ENCODE measurements at places on chromosomes 6 and 20. TPM values are rescaled to one million over a fixed set of nuclear protein-coding genes. Genes with fewer than 3 reads are reported as not detected.

DNA sequence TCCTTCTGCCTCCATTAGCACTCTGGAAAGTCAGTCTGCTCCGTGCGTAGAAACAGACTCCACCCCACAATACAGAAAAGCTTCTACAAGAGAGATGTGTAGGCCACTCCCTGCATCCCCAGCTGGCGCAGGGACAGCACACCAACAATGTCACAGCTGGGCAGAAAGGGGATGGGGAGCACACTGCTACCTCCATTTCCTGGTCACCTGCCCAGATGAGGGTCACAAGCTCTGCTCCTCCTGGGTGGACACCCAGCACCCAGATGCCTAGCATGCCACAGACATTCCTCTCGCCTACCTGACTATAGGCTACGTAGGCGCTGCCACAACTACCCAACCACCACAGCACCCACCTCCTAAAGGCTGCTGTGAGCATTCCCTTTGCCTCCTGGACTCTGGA lies 12.2 kb downstream of the BEND3 start:
- no peak for DNase-seq

DNA sequence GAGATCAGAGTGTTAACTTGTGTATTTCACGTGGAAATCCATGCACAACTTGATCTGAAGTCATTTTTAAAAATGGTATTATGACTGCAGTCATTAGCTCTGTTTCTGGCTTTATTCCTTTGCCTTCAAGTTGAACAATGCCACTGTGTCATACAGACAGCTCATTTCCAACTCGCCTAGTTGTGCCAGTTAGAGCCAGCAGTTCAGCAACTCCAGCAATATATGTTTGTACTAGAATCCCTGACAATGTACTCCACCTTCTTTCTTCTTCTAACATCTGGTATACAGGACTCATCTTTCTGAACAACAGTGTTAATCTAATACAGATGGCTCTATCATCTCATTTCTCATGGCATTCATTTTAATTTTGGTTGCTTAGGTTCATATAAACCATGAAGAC lies 418.3 kb upstream of the POU3F2 start:
- no peak for DNase-seq

Gene RAET1L
- total RNA-seq, result not detected

DNA sequence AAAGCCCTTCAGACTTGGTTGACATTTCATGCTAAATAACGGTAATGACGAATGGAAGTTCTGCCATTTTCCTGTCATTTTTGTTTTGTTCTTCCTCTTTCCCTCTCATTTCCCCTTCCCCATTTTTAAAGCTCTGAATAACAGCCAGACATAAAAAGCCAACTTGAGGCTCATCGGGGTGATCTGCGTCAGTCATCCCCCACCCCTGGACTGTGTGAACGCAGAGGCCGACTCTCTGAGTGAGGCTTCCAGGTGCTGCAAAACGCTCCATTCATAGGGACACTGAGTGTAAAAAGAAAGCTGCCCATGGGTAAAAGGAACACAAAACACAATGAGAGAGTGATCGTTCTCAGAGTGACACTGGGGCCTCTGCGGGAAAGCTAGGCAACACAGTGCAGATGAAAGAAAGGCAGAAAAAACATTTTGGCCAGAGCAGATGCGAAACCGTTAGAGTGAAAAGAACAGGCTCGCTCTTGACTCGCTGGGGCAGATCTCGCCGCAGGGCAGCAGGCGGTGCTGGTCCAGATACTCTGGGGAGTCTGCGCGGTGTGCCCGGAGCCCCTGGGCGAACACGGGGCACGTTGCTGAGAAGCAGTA lies 684.8 kb downstream of the QKI start:
- DNase-seq, result peak; percentile 58

DNA sequence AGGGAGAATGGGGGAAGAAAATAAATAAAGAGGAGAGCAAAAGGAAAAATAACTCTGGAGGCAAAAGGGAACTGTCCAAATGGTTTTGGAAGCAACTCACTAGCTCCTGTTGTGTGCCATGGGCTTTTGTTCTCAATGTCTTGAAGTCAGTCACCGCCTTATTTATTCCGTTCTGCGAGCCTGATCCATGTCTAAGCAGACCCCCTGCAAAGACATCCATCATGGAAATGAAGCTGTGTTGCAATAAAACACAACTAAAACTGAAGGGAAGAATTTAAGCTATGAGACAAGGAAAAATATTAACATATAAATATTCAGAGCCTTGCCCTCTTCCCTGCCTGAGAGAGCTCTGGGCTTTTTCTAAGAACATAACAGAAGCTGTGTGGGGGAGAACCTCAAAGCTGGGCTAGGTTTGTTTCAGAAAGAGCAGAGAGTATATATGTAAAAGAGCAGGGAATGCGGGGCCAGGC lies 373.2 kb upstream of the CNR1 start:
- no peak for DNase-seq

GRCh38 chr6:47483853-47484546 lies 6.4 kb downstream of the CD2AP start:
- no peak for DNase-seq

- DNase-seq, result no peak
Observed at GRCh38 chr6:11609324-11610071, 71.9 kb downstream of the TMEM170B start.

Gene INSM1
- 22.6 TPM for total RNA-seq

Gene CENPB
- 83.6 TPM for total RNA-seq

Gene DYNLRB1
- total RNA-seq, result 151 TPM

- DNase-seq, result no peak
Observed at GRCh38 chr6:52560462-52560861, 16.4 kb downstream of the TRAM2 start.

DNA sequence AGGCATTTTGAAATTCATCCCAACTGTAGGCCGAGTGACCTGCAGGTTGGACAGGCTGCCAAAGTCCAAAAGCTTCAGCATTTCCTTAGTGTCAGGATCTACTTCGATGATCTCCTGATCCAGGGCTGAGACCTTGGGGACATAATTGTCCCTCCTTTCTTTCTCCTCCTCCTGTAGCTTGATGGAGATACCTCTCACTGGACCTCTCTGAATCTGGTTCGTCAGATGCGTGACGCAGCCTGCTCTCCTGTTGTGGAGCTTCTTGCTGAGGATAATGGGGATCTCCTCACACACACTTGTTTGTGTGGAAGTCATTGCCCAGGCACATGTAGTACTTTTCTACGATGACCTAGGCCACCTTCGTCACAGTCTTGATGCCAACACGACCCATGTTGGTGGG lies 1.5 kb upstream of the MAS1L start:
- DNase-seq, result no peak

DNA sequence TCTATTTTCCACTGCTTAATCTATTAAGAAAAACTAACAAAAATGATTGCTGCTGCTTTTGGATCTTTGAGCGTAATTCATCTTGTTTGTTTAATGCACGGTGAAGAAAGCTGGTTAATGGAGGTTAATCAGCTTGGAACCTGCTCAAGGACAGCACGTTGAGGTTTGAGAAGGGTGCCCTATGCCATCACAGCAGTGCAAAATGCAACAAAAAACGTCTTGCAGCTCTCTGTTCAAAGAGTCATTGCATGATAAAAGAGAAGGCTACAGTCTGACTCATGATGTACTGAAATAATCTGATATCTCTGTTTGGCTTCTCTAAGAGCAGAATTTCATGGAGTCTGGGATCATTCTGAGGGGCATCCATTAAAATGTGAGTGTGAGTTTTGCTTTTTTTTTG lies 80.6 kb upstream of the PREP start:
- no peak for DNase-seq

- DNase-seq, result no peak
Observed at GRCh38 chr6:117481926-117482239, 591 bp upstream of the DCBLD1 start.

Gene HCRTR2
- total RNA-seq, result not detected

- DNase-seq, result peak; percentile 30
Observed at GRCh38 chr6:158518191-158519127, 41.4 kb upstream of the TMEM181 start.

GRCh38 chr6:170223718-170224693 lies 66.9 kb downstream of the DLL1 start:
- no peak for DNase-seq

Gene SIRPG
- total RNA-seq, result not detected

Gene FKBP1C
- 1.5 TPM for total RNA-seq

GRCh38 chr6:20028562-20028961 lies 183.7 kb downstream of the MBOAT1 start:
- no peak for DNase-seq

- no peak for DNase-seq
Observed at GRCh38 chr6:119446609-119447008, 97.0 kb upstream of the MAN1A1 start.

Gene CD83
- total RNA-seq, result 7.1 TPM

GRCh38 chr20:34634392-34634791 lies 42.5 kb downstream of the PIGU start:
- DNase-seq, result no peak

GRCh38 chr20:43945391-43946205 lies 30.9 kb downstream of the TOX2 start:
- DNase-seq, result no peak

GRCh38 chr6:90414352-90414751 lies 117.7 kb upstream of the BACH2 start:
- DNase-seq, result no peak

DNA sequence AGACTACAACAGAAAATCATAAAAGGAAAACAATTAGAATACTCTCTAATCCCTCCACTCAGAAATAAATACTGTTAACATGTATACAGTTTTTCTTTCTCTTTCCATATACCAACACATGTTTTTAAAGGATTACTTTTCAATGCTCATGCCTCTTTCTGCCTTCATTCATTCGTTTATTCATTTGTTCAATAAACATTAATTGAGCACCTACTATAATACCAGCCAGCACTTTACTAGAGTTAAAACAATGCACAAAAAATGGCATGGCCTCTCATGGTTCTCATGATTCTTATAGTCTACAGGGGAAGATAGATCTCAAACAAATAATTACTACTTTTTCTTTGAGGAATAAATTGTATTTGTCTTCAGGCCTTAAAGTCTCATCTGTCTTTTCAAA lies 70.3 kb upstream of the RIPOR2 start:
- no peak for DNase-seq

GRCh38 chr20:46093531-46093930 lies 3.8 kb upstream of the NCOA5 start:
- DNase-seq, result no peak

GRCh38 chr20:59328071-59328470 lies 27.7 kb downstream of the EDN3 start:
- DNase-seq, result no peak

Gene DEFB113
- not detected for total RNA-seq
